ENCODE measurements at places on chromosomes 11 and 22.
A peak's percentile ranks its signal among the peaks of the same experiment; 100 is the strongest.

- DNase-seq: no peak
Measured at GRCh38 chr22:24072361-24072760, 61.3 kb downstream of the CABIN1 start.

GRCh38 chr11:77435972-77436371, 37.9 kb downstream of the PAK1 start:
- DNase-seq: no peak

DNA sequence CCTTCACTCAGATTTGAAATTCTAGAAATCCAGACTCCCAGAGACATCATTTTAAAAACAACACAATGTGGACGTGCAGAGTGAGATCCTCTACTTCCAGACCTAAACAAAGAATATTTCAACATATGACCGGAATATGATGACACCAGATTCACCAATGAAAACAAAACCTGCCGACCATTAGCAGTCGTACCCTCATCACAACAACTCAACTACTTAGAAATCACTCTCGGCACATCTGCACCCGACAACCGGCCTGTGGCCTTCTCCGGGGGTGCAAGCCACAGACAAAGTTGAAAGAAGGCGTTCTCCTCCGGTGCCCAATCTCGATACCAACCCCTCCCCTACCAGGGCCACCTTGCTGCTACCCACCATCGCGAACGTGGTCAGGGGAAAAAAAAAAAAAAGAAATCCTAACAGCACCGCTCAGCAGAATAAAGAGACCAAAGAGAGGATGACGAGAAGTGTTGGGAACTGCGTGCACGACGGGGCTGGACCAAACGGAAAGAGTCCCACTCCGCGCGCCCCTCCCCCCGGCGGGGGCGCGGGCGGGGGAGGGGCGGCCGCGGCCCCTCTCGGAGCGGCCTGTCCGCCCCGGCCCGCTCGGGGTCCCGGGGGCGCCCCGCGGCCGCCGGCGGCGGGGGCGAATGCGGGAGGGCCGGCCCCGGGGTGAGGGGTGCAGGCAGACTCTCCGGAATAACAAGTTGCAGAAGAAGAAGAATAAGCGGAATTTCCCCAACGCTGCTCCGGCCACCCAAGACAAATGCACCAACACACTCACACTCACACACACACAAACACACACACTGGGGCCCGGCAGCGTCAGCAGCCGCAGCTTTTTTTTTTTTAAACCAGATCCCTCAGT, 1.7 kb downstream of the PHF21A start:
- peak; percentile 56 for DNase-seq

DNA sequence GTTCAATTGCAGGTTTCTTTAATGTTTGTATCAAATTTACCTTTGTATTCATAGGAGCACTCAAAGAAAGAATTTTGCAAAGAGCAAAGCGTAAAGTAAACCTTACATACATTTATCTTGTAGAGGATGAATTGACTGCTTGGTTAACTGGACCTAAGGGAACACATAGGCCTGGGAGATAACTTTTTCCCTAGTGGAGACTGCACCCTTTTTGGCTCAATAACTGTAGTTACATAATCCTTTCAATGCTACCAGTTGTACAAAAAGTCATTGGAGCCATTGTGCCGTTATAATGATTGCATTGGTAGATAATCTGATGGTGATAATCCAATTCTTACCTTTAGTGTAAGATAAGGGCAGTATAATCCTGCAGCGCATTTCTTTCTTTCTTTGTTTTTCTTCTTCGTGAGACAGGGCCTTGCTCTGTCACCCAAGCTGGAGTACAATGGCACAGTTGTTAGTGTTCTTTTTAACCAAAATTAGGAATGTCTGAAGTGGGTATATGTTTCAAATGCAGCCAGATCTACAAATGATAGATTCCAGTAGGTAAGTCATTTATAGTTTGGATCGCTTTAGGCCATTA, 18.3 kb downstream of the ATG13 start:
- no peak for DNase-seq

DNA sequence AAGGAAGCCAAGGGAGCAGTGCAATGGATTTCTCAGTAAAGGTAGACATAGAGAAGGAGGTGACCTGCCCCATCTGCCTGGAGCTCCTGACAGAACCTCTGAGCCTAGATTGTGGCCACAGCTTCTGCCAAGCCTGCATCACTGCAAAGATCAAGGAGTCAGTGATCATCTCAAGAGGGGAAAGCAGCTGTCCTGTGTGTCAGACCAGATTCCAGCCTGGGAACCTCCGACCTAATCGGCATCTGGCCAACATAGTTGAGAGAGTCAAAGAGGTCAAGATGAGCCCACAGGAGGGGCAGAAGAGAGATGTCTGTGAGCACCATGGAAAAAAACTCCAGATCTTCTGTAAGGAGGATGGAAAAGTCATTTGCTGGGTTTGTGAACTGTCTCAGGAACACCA, 6.6 kb downstream of the TRIM22 start:
- DNase-seq: no peak

- DNase-seq: peak; percentile 86
Measured at GRCh38 chr11:122137078-122137793, 21.2 kb upstream of the BLID start.

GRCh38 chr22:31776231-31776630, 22.4 kb downstream of the DEPDC5 start:
- DNase-seq: peak; percentile 26

- no peak for DNase-seq
Measured at GRCh38 chr11:117796872-117797529, at the start of gene DSCAML1. Gene DSCAML1, minus strand, starts transcription at chr11:117797216. Its CDS starts 137 bp downstream, at chr11:117797079.

- no peak for DNase-seq
Measured at GRCh38 chr22:50699001-50699755, 26.6 kb downstream of the SHANK3 start.

DNA sequence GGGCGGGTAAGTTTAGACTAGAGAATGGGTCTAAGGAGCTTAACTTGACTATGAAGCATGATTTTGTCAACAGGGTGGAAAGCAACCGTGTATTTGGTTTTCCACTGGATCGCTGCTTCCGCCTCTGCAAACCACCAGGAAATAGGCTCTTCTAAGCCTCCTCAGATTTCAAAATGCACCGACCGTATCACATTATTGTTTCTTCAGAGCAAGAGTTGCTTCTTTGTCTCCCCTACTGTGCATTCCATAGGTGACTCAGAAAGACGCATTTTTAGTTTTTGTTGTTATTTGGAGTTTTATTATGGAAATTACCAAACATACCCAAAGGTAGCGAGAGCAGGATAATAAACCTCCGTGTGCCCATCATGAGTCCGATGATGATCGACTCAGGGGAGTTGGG, 64.3 kb upstream of the RASD2 start:
- DNase-seq: peak; percentile 79

- no peak for DNase-seq
Measured at GRCh38 chr22:48169227-48169626, 1406.8 kb downstream of the TBC1D22A start.

DNA sequence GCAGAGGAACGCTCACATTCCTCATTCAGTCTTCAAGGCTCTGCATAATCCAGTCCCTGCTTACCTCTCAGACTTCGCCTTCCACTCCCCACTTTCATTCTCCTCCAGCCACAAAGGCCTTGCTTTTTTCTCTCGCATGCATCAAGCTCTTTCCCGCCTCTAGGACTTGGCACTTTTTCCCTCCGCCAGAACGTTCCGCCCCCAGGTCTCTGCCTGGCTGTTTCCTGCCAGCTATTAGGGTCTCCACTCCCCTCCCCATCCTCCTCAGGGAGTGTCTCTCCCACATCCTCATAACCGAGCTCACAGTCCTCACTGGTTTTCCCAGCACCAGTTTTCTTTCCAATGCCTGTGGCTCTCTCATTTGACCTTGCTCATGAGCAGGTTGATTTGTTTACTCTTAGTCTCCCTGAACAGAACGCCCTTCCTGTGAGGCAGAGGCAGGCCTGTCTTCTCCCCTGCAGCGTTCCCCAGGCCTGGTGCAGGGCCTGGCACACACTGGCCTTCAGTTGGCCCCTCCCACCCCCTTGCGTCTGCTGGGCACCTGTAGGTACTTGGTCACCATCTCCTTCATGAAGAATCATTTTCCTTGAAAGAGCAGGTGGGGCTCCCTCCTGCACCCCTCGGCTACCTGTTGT, 75.2 kb downstream of the RTL6 start:
- no peak for DNase-seq

- DNase-seq: peak; percentile 71
Measured at GRCh38 chr11:122209619-122210366, 93.8 kb upstream of the BLID start.

GRCh38 chr11:33388793-33389525, 131.8 kb downstream of the HIPK3 start:
- DNase-seq: no peak

- DNase-seq: no peak
Measured at GRCh38 chr11:131928992-131929391, 558.6 kb downstream of the NTM start.

DNA sequence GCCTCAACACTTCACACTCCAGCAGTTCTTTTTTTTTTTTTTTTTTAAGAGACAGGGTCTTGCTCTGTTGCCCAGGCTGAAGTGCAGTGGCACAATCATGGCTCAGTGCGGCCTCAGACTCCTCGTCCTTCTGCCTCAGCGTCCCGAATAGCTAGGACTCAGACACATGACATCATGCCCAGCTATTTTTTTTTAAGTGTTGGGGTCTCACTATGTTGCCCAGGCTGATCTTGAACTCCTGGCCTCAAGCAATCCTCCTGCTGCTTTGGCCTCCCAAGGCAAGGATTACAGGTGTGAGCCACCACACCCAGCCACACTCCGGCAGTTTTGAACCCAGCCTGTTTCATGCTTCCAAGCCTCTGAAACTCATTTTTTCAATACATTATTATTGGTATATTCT, 3.7 kb downstream of the PPP2R1B start:
- DNase-seq: no peak

GRCh38 chr11:126646701-126647557, 291.4 kb downstream of the ST3GAL4 start:
- no peak for DNase-seq

GRCh38 chr11:17472467-17472866, 4.2 kb downstream of the ABCC8 start:
- DNase-seq: no peak

DNA sequence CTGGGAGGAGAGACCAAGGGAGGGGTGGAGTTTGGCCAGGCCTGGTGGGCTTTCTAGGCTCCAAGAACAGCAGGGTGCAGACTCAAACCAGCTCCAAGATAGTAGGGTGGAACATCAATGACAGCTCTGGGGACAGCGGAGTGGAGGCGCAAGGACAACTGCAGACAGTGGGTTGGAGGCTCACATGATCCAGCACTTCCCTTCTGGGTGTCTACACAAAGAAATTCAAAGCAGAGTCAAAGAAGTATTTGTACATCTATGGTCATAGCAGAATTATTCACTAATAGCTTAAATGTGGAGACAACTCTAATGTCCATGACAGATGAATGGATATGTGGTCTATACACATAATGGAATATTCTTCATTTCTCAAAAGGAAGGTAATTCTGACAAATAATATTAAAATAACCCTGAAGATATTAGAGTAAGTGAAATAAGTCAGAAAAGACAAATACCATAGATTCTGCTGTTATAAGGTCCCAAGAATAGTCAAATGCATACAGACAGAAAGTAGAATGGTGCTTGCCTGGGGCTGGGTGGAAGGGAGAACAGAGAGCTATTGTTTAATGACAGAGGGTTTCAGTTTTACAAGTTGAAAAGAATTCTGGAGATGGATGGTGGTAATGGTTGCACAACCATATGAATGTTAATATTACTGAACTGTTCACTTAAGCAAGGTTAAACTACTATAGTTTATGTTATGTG, 5.5 kb upstream of the GAB4 start:
- DNase-seq: no peak

DNA sequence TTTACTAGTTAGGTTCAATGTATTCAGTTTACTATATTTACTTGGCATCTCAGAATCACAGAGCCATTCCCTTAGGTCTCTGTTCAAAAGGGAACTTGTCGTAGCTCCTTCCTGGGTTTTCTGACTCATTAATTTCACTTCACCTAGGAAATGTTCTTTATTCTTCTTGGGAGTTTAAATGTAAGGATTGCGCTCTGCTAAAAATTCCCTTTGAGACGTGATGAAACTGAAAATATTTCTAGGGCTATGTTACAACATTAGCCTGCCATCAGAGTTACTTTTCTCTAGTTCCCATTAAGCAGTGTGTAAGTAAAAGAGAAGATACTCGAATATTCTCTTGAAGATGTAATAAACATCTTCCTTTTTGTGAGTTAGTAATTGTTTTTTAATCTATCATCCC, 209.5 kb downstream of the CASP12 start:
- no peak for DNase-seq

- peak; percentile 16 for DNase-seq
Measured at GRCh38 chr11:116793772-116794097, 2.1 kb upstream of the APOA5 start.

- no peak for DNase-seq
Measured at GRCh38 chr11:15673408-15673831, 558.7 kb downstream of the INSC start.

DNA sequence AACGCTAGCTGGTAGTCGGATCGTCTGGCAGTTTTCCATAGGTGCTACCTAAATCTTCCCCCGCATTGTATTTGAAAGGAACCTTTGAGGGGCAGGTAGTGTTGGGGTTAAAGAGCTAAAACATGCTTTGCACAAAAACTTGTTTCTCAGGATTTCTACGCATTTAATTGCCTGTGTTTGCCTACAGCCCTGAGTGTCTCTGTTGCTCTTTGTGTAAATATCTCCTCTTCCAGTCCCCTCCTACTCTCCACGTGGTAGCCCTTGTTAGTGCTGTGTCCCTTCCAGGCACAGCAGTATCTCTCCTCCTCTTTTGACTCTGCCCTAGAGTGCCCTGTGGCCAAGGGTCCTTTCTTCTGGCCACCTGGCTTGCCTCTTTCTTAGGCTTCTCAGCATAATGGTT, 81.7 kb downstream of the BARX2 start:
- DNase-seq: no peak

DNA sequence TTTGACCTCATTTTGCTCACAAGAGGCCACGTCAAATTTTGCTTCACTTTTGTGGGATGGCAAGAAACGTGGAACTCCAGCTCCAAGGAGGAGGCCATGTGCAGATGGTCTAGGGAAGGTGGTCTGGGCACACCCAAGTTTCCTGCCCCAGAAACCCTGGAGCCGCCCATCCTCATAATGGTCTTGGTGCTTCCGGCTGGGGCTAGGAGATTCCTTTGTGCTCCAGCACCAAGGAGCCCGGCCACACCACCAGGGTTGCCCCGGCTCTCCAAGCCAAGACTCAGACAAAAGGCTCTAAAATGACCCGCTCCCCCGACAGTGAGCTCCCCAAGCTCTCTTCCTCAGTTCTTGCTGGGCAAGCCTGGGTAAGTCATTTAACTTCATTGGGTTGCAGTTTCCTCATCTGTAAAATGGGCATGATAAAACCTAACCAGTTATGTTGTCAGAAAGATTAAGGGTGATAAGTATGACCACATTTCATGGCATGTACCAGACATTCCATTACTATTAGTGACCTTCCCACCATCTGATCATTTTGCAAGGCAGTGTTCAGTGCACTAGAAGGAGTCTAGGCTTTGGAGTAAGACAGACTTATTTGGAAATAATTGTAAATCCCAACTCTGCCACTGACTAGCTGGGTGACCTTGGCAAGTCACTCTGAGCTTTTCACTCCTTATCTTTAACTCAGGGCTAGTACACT, 23.3 kb downstream of the DKK3 start:
- DNase-seq: peak; percentile 63

DNA sequence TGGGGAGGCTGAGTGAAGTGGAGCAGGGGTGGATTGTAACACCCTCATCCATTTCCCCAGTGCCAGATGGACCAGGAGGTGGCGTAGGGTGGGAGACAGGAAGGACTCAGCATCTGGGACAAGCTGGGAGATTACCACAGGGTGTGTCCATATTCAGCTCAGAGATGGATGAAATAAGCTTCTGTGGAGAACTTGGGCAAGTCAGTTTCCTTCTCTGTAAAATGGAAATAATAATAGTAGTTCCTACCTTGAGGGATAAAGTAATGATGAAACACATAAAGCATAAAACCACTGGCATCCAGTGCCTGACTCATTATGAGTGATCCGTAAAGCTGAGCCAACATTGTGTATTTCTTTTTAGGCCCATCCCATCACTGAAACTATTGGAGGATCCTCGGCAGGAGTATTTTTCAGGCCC, 607 bp upstream of the ROBO4 start:
- DNase-seq: peak; percentile 91

Data from renal cortical epithelial cell (primary cell).